Jurkat, Clone E6-1 (cell line): ENCODE measurements at places on chromosomes 13 and 19.

DNA sequence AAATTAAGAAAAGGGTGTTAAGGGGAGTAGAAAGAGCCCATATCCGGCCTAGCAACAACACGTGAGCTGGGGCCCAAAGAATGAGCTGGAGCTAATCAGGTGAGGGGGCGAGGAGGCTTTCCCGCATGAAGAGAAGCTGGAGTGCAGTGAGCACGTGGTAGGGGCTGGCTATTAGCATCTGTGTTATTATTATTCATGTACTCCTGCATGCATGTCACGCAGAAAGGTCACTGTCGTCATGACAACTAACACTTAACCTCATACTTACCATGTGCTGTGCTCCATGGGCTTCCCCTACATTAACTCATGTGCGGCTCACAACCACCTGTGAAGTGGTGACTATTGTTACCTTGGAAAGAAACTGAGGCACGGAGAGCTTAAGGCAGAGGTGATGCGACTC, 227.6 kb upstream of the UBL3 start:
- no peak for DNase-seq

- no peak for DNase-seq
Measured at GRCh38 chr13:43036351-43037250, 13.2 kb downstream of the DNAJC15 start.

- DNase-seq = no peak
Measured at GRCh38 chr13:102395939-102396338, 5.9 kb downstream of the FGF14 start.

DNA sequence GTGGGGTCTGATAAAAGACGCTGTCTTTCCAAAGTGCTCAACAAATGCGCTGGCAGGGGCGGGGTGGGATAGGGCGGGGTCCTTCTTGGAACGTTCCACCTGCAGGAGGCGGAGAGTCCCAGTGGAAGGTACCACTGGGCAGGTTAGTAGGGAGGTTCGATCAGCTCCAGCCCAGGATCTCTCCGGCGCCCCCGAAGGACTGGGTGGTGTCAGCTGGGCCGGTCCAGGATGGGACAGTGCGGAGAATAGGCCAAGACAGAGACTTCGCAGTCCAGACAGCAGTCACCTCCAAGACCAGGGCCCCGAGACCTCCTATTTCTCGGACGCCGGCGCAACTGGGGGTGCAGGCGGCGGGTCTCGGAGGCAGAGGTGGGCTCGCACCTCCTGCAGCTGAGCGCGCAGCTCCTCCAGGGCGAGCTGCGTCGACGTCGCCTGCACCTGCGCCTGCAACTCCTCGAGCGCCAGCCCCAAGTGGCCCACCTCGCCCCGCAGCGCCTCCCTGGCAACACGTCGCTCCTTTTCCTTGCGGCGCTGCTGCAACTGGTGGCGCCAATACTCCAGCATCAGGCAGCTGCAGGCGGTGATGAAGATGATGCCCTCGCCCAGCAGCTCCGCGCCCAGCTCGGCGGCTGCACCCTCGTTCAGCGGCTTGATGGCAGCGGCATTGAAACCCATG, 21.6 kb downstream of the VASP start:
- DNase-seq = no peak
